GM12878 (cell line): ENCODE measurements at places on chromosomes 1 and 21.
A peak's percentile ranks its signal among the peaks of the same experiment; 100 is the strongest.

GRCh38 chr1:38026592-38027200 is 14.2 kb downstream of the UTP11 start:
- H3K4me1 ChIP-seq = peaks cover 52% of the 10 kb centered on the region
- H3K27me3 ChIP-seq = no peaks in the 10 kb centered on the region
- peaks cover 6% of the 10 kb centered on the region for H3K36me3 ChIP-seq
- no peak overlapping the region for H3K4me3 ChIP-seq
- peak overlapping the region; percentile 43 for H3K27ac ChIP-seq

- H3K27ac ChIP-seq = no peak overlapping the region
These were observed 64.3 kb downstream of the ZNF281 start for GRCh38 chr1:200345520-200345919.

DNA sequence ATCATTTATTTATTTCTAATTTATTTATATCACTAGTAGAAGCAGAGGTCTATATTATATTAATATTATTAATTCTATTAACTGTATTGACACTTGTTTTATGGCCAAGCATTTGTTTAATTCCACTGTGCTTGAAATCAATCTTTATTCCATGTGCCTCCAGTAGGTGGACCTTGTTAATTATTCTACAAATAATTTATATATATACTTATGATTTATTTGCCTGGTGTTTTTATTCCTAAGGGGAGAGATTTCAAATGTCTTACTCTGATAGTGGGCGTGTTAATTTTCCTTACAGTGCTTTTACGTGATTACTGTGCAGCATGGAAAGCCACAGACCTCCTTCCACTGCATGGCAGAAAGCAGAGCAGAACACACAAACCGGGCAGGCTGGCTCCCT is 17.5 kb upstream of the OR6N2 start:
- no peaks in the 10 kb centered on the region for H3K4me1 ChIP-seq
- H3K27ac ChIP-seq = no peak overlapping the region
- no peaks in the 10 kb centered on the region for H3K36me3 ChIP-seq

DNA sequence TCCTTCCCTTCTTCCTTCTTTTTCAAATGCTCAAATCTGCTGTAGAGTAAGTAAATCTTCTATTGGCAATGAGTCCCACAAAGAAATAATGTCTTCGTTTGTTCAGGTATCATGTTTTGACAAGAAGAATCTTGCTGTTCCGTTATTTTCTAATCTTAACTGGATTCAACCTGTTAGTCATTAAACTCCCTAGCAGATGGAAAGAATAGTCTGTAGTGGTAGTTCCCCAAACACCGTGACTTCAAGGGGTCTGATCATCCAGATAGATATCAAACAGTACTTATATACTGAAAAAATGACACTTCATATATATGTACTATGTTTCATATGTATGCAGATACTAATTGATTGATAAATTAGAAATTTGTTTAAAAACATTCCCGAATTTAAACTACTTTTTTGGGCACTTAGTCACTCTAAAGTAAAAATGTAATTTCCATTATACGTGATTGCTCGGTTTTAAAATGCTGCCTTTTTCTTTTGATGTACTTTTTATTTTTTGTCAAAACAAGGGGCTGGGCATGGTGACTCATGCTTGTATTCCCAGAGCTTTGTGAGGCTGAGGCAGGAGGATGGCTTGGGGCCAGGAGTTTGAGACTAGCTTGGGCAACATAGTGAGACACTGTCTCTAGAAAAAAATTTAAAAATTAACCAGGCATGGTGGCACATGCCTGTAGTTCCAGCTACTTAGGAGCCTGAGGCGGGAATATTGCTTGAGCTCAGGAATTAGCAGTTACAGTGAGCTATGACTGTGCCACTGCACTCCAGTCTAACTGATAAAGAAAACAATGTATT is 335.7 kb upstream of the SNX7 start:
- H3K4me1 ChIP-seq = no peaks in the 10 kb centered on the region
- H3K27ac ChIP-seq = no peak overlapping the region
- H3K27me3 ChIP-seq = no peaks in the 10 kb centered on the region; the same call in 1 of the 2 replicates
- DNase-seq = no peak
- no peaks in the 10 kb centered on the region for H3K36me3 ChIP-seq

GRCh38 chr1:8520483-8520966 is 202.6 kb downstream of the SLC45A1 start:
- no peak overlapping the region for H3K4me3 ChIP-seq
- H3K4me1 ChIP-seq = peaks cover 26% of the 10 kb centered on the region
- no peaks in the 10 kb centered on the region for H3K36me3 ChIP-seq
- H3K27ac ChIP-seq = no peak overlapping the region
- DNase-seq = no peak

DNA sequence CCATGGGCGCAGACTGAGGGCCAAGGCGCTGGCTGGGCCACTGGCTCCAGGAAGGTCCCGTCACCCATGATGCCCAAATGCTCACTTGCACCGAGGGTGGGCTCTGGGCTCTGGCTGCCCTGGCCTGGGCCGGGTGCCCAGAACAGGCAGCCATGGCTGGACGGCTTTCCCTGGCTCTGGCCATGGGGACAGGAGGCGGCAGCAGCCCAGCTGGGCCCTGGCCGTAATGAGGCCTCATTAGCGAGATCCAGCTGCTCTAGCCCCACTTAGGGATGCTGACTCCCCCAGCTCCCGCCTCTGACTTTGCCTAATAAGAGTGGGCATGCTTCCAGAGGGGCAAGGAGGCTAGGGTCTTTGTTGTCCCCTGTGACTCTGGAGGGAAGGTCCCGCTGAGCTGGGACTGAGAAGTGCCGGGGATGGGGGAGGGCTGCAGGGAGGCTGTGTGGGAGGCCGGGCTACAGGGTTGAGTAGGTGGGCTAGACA is 11.8 kb downstream of the SLC6A9 start:
- H3K27ac ChIP-seq = no peak overlapping the region
- DNase-seq = no peak
- no peaks in the 10 kb centered on the region for H3K36me3 ChIP-seq
- H3K4me3 ChIP-seq = no peak overlapping the region
- no peaks in the 10 kb centered on the region for H3K27me3 ChIP-seq
- no peaks in the 10 kb centered on the region for H3K4me1 ChIP-seq

DNA sequence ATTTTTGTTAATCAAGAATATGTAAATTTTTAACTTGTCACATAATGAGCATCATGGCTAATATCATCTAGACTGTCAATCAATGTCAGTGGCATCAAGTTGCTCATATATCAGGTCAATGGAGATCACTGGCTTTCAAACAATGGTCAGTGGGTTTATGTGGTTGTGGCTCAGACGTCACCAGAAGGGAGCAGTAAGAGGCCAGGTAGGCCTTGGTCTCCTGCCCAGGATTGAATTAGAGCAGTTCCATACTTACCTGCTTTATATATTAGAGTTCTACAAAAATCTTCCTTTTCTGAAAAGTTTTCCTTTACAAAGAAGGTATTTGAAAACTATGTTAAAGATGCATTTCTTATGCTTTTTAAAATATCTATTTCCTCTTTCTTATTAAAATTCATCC is 206.3 kb upstream of the B3GALT2 start:
- no peak overlapping the region for H3K27ac ChIP-seq
- no peaks in the 10 kb centered on the region for H3K4me1 ChIP-seq
- H3K27me3 ChIP-seq = no peaks in the 10 kb centered on the region
- no peak for DNase-seq
- no peak overlapping the region for H3K4me3 ChIP-seq

GRCh38 chr21:40850071-40850470 is 3.1 kb upstream of the DSCAM start:
- no peak for DNase-seq
- no peak overlapping the region for H3K4me3 ChIP-seq
- no peak overlapping the region for H3K27ac ChIP-seq
- no peaks in the 10 kb centered on the region for H3K36me3 ChIP-seq
- no peaks in the 10 kb centered on the region for H3K4me1 ChIP-seq
